ENCODE measurements at places on chromosomes 1 and 21.

- no peak overlapping the region for H3K4me3 ChIP-seq
- DNase-seq, result no peak
- no peaks in the 10 kb centered on the region for H3K36me3 ChIP-seq
- H3K4me1 ChIP-seq, result no peaks in the 10 kb centered on the region
Observed at GRCh38 chr21:45409466-45410150, 4.6 kb downstream of the COL18A1 start.

DNA sequence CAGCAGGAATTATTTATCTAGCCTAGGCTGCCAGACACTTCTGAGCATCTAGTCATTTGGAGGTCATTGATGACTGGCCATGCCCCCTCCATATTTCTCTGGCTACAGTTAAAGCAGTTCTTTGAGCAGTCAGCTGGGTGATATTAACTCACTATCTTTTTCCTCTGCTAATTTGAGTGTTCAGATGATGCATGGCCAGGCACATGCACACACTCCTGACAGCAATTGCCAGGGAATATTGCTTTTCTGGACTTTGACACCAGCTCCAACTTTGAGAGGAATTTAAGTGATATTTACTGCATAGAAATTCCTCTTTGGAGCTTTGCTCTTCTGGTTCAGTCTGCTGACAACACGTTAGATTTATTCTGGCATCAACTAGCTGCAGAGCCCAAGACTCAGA, 52.6 kb downstream of the CD247 start:
- H3K4me3 ChIP-seq, result no peak overlapping the region
- H3K27ac ChIP-seq, result peak overlapping the region; percentile 97
- H3K27me3 ChIP-seq, result no peaks in the 10 kb centered on the region
- H3K36me3 ChIP-seq, result no peaks in the 10 kb centered on the region
- DNase-seq, result no peak

DNA sequence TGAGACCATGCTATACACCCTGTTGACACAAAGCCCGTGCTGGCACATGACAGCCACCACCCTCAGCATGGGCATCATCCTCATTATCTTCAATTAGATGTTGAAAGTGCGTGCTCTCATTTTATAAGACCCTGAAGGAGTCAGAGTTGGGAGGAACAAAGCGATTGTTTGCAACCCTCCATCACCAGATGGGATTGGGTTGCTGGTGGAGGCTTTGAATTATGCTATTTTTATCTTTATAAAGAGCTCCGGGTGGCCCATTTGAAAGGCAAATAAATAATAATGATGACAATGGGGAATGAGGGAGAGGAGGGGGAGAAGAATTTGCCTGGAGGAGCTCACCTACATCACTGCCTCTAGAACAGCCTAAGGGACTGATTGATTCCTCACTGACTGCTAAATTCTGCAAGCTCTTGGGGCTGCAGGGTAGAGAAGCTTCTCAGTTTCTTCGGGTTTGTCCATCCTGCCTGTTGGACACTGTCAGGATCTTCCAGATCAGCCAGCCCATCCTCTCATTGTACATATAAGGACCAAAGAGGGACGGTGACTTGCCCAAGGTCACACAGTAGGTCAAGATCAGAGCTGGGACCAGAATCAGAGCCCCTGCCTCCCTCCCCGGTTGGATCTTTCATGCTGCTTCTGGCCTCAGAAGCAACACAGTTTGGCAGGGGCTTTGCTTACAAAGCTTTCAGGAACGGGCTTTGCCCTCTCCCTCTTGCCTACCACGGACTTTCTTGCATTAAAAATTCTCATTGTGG, 130.9 kb upstream of the ZBTB40 start:
- no peak overlapping the region for H3K4me3 ChIP-seq
- no peaks in the 10 kb centered on the region for H3K36me3 ChIP-seq
- H3K4me1 ChIP-seq, result peaks cover 2% of the 10 kb centered on the region
- no peak for DNase-seq

GRCh38 chr1:243474136-243474881, 218.5 kb downstream of the SDCCAG8 start:
- no peak overlapping the region for H3K4me3 ChIP-seq
- no peaks in the 10 kb centered on the region for H3K27me3 ChIP-seq
- H3K4me1 ChIP-seq, result peaks cover 4% of the 10 kb centered on the region
- H3K27ac ChIP-seq, result no peak overlapping the region
- no peak for DNase-seq

GRCh38 chr1:176448340-176448739, 14.6 kb upstream of the PAPPA2 start:
- no peak overlapping the region for H3K4me3 ChIP-seq
- no peaks in the 10 kb centered on the region for H3K4me1 ChIP-seq
- H3K27ac ChIP-seq, result no peak overlapping the region
- no peaks in the 10 kb centered on the region for H3K27me3 ChIP-seq
- DNase-seq, result no peak

DNA sequence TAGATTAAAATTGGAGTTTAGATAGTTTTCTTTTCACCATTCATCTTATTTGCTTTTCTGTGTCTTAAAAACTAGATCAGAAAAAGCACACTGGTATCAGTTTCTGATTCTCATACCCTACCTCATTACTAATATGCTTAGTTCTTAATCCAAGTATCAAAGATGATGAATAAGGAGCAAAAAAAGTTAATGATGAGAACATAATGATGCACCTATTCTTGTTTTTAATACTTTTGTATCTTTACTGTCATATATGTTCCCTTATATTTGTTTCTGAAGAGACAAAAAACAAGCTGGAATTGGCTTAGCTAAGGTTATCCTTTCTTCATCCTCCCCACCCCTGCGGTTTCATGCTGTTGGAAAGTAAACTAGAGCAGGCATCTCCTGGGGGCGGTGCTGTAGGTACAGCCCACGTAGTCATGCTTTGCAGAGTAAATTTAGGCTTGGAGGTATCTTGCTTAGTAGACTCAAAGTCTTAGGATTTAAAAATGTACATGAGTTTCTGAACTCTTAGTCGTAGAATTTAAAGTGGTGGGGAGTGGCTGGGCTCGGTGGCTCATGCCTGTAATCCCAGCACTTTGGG, 16.4 kb downstream of the CNIH4 start:
- no peak overlapping the region for H3K4me3 ChIP-seq
- DNase-seq, result no peak
- H3K4me1 ChIP-seq, result peaks cover 33% of the 10 kb centered on the region
- H3K27me3 ChIP-seq, result no peaks in the 10 kb centered on the region

DNA sequence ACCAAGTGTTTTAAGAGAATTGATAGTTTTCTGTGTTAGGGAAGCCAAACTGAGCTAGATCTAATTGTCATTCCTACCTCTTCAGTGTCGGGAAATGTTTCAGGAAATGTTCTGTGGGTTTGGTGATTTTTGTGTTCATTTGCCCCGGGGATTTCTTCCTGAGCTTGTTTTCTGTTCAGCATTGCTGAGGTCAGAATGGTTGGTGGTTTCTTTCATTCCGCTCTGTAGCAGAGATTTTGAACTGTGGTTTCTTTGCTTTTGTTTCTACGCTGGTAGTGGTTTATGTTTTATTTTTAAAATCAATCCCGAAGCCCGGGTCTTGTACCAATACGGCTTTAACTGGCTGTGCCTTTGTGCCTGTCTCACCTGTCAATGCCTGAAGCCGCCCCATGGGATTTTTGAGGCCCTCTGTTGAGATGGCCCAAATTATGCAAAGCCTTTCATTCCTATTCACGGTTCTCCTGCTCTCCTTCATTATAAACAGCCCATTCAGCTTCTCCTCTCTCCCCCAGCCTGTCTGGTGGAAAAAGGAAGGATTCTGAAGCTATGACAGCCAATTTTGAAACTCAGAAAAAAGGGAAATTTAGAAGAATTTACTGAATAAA, 417.2 kb upstream of the KAZN start:
- peaks cover 3% of the 10 kb centered on the region for H3K36me3 ChIP-seq
- no peak for DNase-seq
- H3K27ac ChIP-seq, result no peak overlapping the region
- H3K4me1 ChIP-seq, result no peaks in the 10 kb centered on the region
- no peak overlapping the region for H3K4me3 ChIP-seq

DNA sequence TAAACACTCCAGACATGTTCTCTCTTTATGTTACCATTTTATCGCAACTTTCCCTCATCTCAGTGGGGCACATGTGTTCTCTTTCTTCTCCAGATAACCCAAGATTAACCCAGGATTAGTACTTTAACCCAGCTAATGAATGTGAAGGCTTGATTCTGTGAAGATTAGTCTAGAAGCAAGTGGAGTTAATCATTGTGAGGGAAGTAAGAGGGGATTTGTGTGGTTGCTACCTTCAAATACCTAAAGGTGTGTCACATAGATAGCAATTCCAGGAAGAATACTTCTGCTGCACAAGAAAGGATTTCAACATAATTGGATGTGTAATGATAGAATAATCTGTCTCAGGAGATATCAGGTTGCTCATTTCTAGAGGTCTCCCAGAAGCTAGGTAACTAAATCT, 327.1 kb downstream of the PBX1 start:
- no peak overlapping the region for H3K4me3 ChIP-seq
- H3K27ac ChIP-seq, result no peak overlapping the region
- DNase-seq, result no peak
- no peaks in the 10 kb centered on the region for H3K36me3 ChIP-seq
- no peaks in the 10 kb centered on the region for H3K4me1 ChIP-seq

DNA sequence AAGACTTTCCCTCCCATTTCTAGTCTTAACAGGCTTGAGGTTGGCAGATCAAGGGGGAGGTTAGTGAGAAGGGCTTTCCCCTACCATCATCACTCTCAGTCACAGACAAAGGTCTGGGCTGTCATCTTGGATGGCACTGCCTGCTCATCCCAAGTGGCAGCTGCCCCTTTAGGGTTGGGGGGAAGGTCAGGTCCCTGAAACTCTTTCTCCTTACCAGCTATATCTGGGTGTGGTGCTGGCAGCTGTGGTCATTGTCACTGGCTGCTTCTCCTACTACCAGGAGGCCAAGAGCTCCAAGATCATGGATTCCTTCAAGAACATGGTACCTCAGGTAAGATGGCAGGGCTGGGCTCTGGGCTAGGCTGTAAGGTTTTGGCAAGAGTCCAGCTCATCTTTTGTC, 8.2 kb downstream of the ATP1A2 start:
- no peak for DNase-seq
- no peaks in the 10 kb centered on the region for H3K4me1 ChIP-seq
- H3K27ac ChIP-seq, result no peak overlapping the region
- no peak overlapping the region for H3K4me3 ChIP-seq
- no peaks in the 10 kb centered on the region for H3K36me3 ChIP-seq

DNA sequence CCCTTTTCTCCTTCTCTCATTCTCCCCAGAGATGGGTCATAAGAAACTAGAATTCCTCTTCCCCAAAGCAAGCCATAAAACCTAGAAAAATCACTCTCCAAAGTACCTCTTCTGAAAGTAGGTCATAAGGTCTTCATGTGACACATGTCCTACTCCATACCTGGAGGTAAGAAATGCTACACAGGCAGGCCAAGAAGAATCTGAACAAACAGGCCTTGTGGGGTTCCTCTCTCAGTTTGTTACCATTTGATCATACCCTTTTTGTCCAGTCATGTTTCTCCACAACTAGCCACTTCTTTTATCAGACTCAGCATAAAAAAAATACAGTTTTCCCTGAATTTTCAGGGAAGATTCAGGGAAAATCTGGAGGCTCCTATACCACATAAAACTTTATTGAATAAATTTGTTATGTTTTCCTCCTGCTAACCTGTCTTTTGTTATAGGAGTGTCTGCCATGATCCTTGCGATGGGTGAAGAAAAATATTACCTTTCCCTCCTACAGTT, 134.4 kb upstream of the LMO4 start:
- no peak overlapping the region for H3K27ac ChIP-seq
- no peak for DNase-seq
- peaks cover 9% of the 10 kb centered on the region for H3K27me3 ChIP-seq
- H3K36me3 ChIP-seq, result no peaks in the 10 kb centered on the region
- no peaks in the 10 kb centered on the region for H3K4me1 ChIP-seq
- no peak overlapping the region for H3K4me3 ChIP-seq

- peaks cover 6% of the 10 kb centered on the region for H3K4me1 ChIP-seq
- H3K36me3 ChIP-seq, result no peaks in the 10 kb centered on the region
- no peak overlapping the region for H3K27ac ChIP-seq
- no peak overlapping the region for H3K4me3 ChIP-seq
- DNase-seq, result no peak
- H3K27me3 ChIP-seq, result no peaks in the 10 kb centered on the region
Observed at GRCh38 chr1:94998748-94999147, 71.8 kb upstream of the CNN3 start.

- no peak overlapping the region for H3K27ac ChIP-seq
- DNase-seq, result no peak
- peaks cover 4% of the 10 kb centered on the region for H3K4me1 ChIP-seq
Observed at GRCh38 chr1:15500184-15501178, 23.5 kb downstream of the CASP9 start.

GRCh38 chr1:206491616-206492015, 15.7 kb upstream of the RASSF5 start:
- peaks cover 11% of the 10 kb centered on the region for H3K4me1 ChIP-seq
- H3K4me3 ChIP-seq, result no peak overlapping the region
- H3K27me3 ChIP-seq, result no peaks in the 10 kb centered on the region
- DNase-seq, result no peak

GRCh38 chr1:70498666-70499065, 87.6 kb downstream of the CTH start:
- H3K27me3 ChIP-seq, result peaks cover 15% of the 10 kb centered on the region
- no peak for DNase-seq
- H3K4me3 ChIP-seq, result no peak overlapping the region
- H3K36me3 ChIP-seq, result no peaks in the 10 kb centered on the region

GRCh38 chr21:32886339-32886738, 114.8 kb upstream of the PAXBP1 start:
- peak overlapping the region; percentile 93 for H3K4me3 ChIP-seq
- DNase-seq, result no peak
- H3K27ac ChIP-seq, result peak overlapping the region; percentile 88
- H3K4me1 ChIP-seq, result peaks cover 17% of the 10 kb centered on the region

DNA sequence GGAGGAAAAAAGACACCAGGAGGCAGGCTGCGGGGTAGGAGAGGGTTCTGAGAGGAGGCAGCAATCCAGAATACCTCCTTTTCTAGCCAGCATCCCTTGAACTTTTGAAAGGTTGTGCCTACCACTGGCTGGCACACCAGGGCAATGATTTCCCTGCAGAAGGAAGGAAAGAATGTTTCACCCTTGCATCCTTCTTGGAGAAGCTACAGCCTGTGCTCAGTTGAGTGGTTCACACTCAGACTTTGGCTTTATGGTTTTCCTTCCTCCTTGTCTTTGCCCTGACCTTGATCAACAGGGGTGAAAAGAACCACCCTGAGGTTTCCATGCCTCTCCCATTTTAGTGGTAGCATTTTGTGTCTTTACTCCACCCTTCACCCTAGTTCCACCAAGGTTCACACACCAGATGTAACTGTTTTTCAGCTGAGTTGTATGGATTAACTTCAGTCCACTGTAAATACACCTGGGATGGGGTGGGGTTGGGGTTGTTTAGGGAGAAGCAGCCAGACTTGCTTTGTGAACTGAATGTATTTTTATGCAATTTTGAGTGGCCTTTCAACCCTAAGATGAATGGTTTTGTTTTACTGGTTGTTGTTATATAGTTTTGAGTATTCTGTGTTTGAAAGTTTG, 122.3 kb downstream of the SYT2 start:
- no peaks in the 10 kb centered on the region for H3K36me3 ChIP-seq
- peaks cover 8% of the 10 kb centered on the region for H3K4me1 ChIP-seq
- H3K27ac ChIP-seq, result peak overlapping the region; percentile 51
- no peak for DNase-seq
